CD8-positive, alpha-beta memory T cell (primary cell): ENCODE measurements at places on chromosomes 11 and 22.

- no peak for DNase-seq
Measured at GRCh38 chr11:1012740-1013630, 23.5 kb downstream of the MUC6 start.

- no peak for DNase-seq
Measured at GRCh38 chr11:47620836-47621378, 21.5 kb downstream of the MTCH2 start.

DNA sequence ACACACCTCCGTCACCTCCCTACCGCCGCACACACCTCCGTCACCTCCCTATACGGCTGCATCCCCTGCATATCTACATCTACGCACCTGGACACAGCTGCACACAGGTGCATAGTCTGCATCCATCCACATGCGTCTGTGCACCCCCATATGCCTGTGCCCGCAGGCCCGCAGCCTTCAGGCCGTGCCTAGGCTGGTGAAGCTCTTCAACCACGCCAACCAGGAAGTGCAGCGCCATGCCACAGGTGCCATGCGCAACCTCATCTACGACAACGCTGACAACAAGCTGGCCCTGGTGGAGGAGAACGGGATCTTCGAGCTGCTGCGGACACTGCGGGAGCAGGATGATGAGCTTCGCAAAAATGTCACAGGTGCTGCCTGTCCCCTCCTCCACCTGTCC is 4.8 kb downstream of the PKP3 start:
- no peak for DNase-seq

DNA sequence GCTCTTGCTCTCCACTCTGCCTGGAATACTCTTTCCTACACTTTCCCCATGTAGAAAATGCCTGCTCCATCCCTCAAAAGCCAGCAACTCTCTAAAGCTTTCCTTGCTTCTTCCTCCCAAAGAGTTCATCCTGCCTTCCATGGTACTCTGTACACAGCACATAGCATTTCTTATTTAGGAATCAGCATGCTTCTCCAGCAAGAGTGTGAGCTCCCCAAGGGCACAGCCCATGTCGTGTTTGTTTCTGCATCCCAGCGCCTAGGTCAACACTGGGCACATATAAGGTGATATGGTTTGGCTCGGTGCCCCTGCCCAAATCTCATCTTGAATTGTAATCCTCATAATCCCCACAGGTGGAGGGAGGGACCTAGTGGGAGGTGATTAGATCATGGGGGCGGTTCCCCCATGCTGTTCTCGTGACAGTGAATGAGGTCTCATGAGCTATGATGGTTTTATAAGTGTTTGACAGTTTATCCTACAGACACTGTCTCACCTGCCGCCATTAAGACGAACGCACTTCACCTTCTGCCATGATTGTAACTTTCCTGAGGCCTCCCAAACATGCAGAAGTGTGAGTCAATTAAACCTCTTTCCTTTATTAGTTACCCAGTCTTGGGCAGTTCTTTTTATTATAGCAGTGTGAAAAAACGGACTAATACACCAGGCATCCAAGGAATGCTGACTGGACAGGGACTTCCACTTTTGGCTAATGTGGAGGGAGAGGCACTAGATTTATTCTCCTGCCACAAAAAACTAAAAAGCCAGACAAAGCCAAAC is 8.2 kb downstream of the VPS37C start:
- DNase-seq, result no peak

- peak; percentile 49 for DNase-seq
Measured at GRCh38 chr11:128379587-128380580, 207.5 kb downstream of the ETS1 start.

- DNase-seq, result no peak
Measured at GRCh38 chr11:36065436-36065835, 121.6 kb downstream of the LDLRAD3 start.

GRCh38 chr11:44823868-44824267 is 97.1 kb downstream of the TSPAN18 start:
- DNase-seq, result no peak

DNA sequence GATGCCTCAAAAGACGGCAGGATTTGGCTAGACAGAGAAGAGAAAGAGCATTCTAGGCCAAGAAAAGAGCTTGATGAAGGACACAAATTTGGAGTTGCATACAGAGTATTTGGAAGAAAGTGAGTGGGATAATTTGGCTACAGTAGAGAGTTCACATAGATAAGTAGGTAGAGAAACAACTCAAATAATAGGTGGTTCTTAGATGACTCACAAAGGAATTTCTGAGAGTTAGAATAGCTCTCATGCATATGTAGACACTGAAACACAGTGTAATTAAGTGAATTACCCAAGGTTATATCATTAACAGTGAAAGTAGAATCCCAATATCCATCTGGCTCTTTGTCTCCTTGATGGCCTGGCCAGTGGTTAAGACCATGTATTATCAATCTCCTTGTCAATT is 228.6 kb upstream of the DDI1 start:
- no peak for DNase-seq

- DNase-seq, result no peak
Measured at GRCh38 chr11:24453129-24453718, 43.6 kb upstream of the LUZP2 start.
